Left lobe of liver (tissue), 2 donors: ENCODE measurements at places on chromosomes 1 and 21. TPM values are rescaled to one million over a fixed set of nuclear protein-coding genes. Genes with fewer than 3 reads are reported as not detected.

The HPDL gene
- not detected for total RNA-seq

The KCNE2 gene
- total RNA-seq, result not detected

The ACTL8 gene
- total RNA-seq, result not detected

DNA sequence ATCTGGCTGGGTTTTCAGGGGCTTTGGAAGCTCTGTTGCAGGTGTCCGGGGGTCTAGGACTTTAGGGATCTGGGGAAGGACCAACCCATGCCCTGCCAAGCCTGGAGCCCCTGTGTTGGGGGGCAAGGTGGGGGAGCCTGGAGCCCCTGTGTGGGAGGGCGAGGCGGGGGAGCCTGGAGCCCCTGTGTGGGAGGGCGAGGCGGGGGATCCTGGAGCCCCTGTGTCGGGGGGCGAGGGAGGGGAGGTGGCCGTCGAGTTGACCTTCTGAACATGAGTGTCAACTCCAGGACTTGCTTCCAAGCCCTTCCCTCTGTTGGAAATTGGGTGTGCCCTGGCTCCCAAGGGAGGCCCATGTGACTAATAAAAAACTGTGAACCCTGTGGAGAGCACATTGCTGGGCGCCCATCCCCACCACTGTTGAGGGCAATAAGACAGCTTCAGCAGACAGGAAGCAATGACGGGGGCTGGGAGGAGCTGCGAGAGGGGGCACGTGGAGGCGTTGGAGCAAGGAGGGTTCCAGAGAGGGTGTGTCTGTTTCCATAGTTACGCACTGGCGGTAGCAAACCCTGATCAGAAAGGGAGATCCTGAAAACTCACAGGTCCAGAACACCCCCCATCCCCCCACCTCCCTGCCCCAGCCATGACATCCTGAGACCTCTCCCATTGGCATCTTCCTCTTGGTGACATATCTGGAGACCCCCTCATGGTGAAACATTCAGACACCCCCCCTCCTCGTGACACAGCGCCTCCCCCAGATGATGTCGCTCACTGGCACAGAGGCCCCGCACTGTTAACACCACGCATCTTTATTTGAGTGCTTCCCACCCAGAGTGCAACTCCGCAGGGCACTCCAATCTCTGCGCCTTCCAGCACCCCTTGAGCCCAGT is 8.4 kb downstream of the MYBPH start:
- DNase-seq, result no peak

- no peak for DNase-seq
These were observed 2.2 kb downstream of the SFPQ start for GRCh38 chr1:35190784-35191183.

GRCh38 chr1:46613661-46614603 is 2.7 kb downstream of the MOB3C start:
- peak; percentile 64 for DNase-seq

- no peak for DNase-seq
These were observed 198.7 kb downstream of the SETD4 start for GRCh38 chr21:35861661-35862060.

DNA sequence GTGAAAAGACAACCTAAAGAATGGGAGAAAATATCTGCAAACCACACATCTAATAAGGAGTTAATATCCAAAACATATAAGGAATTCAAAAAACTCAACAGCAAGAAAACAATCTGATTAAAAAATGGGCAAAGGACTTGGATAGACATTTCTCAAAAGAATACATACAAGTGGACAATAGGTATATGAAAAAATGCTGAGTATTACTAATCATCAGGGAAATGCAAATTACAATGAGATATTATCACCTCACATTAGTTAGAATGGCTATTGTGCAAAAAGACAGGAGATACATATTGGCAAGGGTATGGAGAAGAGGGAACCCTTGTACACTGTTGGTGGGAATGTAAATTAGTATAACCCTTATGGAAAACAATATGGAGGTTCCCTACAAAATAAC is 44.9 kb downstream of the TRMT1L start:
- no peak for DNase-seq
